NCI-H82 (cell line): ENCODE measurements at places on chromosomes 12 and 14.

DNA sequence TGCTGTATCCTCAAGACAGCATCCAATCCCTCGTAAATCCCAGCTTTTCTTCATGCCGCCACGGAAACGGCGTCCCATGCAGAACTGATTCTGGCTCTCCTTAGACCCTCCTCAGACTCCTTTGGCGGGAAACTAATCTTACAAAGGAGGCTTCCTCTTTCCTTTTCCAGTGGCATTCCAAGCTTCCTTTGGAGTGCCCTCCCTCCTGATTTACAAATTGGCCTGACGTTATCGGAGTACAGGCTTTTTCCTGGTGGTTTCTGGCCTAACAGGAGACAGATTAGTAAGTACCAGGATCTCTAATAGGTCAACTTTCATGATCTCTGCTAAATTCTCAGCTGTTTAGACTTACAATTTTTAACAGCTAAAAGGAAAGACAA is 1.3 kb upstream of the ZDHHC17 start:
- peak; percentile 59 for DNase-seq

DNA sequence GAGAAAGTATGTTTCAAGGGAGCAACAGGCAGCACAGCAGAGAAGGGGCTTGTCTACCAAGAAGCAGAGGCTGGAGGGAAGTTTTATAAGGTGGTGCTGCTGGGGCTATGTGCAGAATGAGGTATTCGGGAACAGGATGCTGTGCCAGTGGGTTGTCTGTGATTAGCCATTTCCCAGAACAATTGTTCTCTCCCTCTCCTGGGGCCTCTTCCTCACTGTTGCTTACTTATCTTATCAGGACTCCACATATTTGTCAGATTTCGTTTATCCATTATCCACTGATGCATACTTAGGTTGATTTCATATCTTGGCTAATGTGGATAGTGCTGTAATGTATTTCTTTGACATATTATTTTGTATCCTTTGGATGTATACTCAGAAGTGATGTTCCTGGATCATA is 195.1 kb upstream of the RTL1 start:
- no peak for DNase-seq

DNA sequence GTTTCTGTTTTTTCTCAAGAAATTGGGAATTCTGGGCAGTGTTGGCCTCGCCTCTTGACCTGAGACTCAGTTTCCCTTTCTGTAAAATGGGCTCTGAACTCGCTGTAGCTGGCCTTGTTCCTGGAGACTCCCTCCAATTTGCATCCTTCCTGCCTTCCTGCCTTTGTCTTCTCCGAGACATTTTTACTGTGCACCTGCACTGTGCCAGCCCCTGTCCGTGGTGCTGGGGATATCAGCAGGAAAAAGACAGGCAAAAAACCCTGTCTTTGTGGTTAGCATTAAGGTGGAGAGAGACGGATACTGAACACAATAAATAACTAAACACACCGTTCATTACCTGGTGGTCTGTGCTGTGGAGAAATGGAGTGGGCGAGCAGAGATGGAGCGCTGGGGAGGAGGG is 129.8 kb downstream of the AACS start:
- DNase-seq = no peak

DNA sequence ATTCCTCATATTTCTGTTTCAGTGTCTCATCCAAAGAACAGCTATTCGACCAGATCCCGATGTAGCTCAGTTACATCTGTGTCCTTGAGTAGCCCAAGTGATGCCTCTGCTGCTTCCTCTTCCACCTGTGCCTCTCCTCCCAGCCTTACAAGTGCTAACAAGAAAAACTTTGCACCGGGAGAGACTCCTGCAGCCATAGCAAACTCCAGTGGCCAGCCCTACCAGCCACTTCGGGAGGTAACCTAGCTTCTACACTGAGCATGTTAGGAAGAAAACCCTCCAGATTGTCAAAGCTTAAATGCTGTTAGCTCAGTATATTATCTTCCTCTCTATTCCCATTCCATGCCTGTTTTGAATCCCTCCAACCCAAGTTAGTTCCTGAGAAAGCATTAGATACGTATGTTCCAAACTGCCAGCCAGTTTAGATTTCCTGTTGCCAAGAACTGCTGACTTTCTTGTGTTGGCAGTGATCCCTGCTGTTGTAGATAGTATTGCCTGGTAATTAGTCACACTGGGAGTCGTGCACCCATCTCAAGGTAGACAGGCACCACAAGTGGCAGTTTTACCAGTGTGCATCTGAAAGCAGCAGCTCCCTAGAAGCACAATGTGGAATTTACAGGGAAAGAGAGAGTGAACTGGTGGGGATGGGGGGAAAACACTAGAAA is 14.0 kb upstream of the KCNH3 start:
- DNase-seq = no peak

DNA sequence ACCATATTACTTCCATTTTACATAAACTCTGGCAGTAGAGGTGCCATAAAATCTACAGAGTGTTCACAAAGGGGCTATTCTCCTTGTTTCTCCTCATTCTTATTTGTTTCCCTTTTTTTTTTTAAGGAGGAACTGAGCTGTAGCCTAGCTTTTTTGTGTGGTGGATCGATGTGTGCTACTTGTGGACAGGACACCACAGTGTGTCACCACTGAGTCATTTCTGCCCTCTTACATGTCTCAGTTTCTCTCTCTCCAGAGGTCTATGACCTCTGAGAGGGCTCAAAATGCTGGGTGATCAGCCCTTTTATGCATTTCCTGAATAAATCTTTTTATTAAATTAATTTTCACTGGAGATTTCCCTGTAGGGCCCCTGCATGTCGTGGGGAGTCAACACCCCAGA is 370.2 kb downstream of the ADGRD1 start:
- DNase-seq = no peak

DNA sequence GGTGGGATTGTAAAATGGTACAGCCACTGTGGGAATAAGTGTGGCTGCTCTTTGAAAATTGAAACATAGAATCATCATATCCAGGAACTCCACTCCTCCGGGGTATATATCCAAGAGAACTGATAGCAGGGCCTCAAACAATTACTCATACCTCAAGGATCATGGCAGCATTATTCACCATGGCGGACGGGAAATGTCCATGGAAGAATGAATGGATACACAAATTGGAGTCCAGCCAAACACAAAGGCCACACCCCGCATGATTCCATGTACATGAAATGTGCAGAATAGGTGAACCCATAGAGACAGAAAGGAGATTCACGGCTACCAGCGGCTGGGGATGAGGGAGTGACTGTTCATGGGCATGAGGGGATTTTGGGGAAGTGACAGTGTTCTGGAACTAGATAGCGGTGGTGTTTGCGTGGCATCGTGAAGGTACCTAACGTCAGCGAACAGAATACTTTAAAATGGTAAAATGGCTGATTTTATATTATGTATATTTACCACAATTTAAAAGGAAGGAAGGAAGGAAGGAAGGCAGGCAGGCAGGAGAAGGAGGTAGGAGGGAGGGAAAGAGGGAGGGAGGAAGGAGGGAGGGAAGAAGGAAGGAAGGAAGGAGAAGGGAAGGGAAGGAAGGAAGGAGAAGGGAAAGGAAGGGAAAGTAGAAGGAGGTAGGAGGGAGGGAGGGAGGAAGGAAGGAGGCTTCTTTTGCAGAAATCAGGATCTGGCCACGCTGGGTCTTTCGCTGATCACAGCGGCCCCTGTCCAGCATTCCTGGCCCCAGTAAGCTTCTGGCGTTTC is 14.1 kb upstream of the NCOR2 start:
- no peak for DNase-seq

- DNase-seq = no peak
These were observed 44.5 kb downstream of the CORO1C start for GRCh38 chr12:108686780-108687179.

DNA sequence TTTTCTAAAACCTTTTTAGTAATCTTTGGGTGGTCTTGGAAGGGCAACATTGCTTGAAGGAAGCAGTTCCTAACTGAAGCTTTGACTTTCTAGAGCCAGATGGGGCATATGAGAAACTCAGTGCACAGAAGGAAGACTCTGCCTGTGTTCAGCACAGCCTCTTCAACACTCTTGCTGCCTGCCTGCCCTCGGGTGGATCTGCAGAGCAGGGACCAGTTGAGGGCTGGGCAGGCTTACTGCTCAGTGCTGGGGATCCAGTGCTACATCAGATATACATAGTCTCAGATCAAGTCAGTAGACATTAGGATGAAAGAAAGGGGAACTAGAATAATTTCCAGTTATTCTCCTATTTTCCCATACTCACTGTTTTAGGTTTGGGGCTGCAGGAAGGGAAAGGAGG is 29.5 kb upstream of the TMX1 start:
- peak; percentile 65 for DNase-seq

DNA sequence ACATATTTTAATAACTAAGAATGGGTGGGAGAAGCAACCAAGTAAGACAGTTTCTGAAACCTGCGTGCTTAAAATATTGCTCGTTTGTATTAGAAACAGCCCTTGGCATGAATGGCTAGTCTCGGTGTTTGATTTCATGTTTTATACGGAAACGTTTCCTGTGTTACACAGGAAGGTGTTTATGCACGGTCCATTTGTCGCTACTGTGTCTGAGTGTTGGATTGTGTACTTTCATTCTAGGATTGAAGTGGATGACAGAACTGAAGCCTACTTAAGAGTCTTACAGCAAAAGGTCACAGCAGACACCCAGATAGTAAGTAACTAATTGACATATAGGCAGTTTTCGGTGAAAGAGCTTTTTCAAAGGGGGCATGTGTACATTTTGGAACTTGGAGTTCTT is 19.6 kb downstream of the PIWIL1 start:
- no peak for DNase-seq

DNA sequence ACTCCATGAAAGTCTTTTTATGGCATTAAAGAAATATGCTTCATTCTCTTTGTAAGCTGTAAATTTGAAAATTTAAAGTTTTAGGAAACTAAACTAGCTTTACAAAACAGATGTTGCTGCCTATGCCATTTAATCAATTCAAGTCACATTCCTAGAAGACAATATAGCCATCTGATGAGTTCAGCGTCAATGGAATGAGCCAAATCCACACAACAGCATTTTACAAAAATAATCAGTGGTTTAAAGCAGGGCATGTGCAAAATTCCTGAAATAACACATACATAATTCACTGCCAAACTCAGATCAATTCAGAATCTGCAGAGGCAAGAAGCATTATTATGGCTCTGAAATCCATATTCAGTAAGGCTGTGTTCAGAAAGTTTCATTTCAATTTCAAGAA is 75.6 kb downstream of the MED13L start:
- no peak for DNase-seq

- DNase-seq = no peak
These were observed 200.4 kb downstream of the PIK3C2G start for GRCh38 chr12:18461758-18462157.

- DNase-seq = peak; percentile 3
These were observed 82.4 kb upstream of the MYF6 start for GRCh38 chr12:80625051-80625450.

DNA sequence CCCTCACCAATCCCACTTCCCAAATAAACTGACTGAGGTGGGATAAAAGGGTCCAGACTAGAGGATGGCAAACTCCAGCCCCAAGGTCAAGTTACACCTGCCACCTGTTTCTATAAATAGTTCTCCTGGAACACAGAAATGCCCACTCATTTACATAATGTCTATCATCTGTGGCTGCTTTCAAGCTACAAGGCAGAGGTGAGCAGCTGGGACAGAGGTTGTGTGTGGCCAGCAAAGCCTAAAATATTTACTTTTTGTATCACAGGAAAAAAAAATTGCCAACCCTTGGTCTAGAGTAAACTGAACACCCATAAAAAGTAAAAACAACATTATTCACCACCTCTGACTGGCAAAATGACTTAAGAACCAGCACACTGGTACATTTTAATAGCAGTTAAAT is 269.4 kb downstream of the RGS6 start:
- no peak for DNase-seq

GRCh38 chr14:30748343-30748742 is 126.0 kb upstream of the COCH start:
- DNase-seq = peak; percentile 22

DNA sequence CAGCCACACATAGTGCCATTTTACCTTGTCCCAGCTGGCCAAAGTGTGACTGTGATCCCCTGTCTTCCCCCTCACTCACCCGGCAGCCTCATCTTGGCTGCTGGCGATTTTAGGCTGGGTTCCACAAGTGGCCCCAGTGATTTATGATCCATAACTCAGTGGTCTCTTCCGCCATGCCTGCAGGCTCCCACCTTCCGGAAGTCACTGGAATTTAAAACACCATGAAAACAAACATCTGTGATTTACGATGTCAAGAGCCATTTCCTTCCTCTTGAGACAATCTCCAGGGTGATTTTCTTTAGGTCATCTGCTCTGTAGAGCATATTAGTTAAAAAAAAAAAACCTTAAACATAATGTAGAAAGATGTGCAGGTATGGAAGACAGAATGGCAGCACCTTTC is 282.3 kb downstream of the CACNA1C start:
- DNase-seq = no peak

DNA sequence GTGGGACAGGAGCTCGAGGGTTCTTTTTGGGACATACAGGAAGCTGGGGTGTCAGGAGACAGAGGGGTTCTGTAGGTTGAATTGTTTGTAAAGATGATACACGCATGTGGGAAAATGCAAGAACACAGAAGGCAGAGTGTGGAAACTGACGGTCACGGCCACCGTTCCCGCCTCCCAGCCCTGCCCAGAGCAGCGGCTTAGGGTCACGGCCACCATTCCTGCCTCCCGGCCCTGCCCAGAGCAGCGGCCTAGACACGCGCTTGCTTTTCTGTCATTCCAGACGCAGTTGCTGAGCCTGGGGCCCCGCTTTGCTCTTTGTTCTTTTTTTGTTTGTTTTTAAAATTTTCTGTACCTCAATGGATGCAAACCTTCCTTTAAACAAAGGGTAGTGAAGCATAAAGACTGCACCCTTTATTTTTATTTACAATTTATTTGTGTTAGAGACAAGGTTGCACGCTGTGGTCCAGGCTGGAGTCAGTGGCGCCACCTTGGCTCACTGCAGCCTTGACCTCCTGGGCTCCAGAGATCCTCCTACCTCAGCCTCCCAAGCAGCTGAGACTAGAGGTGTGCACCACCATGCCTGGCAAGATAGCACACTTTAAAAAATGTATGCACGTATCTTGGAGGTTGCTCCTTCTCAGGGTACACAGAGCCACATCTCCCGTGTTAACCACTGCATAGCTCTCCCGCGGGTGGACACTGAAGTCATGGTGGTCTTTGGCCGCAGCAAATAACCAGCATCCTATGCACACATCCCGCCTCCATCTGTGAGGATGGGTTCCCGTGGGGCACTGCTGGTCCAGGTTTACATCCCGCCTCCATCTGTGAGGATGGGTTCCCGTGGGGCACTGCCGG is 142.3 kb downstream of the ADGRD1 start:
- DNase-seq = no peak

- no peak for DNase-seq
These were observed 1.8 kb upstream of the RAB5B start for GRCh38 chr12:55972042-55972441.
